ENCODE measurements at places on chromosomes 12 and 14.

DNA sequence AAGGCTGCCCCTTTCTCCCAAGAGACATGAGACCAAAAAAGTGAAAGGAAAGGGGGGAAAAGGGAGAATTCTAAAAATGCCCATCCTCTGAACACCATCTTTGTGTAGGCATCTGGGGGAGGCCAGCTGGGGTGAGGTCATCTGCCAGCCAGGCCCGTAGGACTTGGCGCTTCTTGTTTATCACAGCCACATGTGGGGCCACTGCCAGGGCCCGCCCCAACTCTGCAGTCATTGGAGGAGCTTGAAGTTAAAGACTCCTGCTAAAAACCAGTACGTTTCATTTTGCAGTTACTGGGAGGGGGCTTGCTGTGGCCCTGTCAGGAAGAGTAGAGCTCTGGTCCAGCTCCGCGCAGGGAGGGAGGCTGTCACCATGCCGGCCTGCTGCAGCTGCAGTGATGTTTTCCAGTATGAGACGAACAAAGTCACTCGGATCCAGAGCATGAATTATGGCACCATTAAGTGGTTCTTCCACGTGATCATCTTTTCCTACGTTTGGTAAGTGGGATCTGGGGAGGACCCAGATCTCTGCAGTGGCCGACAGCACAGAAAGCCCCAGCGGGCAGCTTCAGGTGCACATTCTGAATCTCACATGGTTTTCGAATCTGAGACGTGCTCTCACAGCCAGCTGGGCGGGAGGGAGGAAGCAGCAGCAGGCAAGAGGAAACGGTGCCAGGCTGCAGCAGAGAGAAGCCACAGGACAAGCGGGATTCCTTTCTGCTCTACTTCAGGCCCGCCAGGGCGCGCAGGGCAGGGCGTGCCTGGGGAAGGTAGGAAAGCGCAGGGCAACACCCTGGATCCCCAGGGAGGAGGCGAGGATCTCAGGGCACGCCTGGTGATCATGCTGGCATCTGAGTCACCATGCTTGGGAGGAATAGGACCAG lies at the start of gene P2RX7:
P2RX7 (plus strand) TSS at position 276 of the 881 bp plus-strand sequence; CDS start at position 371, 95 bp downstream.
- peak; percentile 69 for DNase-seq

GRCh38 chr12:117273091-117273490 lies 82.8 kb upstream of the FBXO21 start:
- no peak for DNase-seq

GRCh38 chr14:98633380-98633779 lies 638.6 kb downstream of the BCL11B start:
- no peak for DNase-seq

- DNase-seq: no peak
Measured at GRCh38 chr12:56120158-56120846, 2.2 kb downstream of the ZC3H10 start.

GRCh38 chr12:120529641-120530417 lies 871 bp upstream of the COQ5 start:
- no peak for DNase-seq

- no peak for DNase-seq
Measured at GRCh38 chr14:104383088-104383995, 196.2 kb upstream of the C14orf180 start.

GRCh38 chr14:33699300-33699983 lies 251.4 kb downstream of the EGLN3 start:
- no peak for DNase-seq

DNA sequence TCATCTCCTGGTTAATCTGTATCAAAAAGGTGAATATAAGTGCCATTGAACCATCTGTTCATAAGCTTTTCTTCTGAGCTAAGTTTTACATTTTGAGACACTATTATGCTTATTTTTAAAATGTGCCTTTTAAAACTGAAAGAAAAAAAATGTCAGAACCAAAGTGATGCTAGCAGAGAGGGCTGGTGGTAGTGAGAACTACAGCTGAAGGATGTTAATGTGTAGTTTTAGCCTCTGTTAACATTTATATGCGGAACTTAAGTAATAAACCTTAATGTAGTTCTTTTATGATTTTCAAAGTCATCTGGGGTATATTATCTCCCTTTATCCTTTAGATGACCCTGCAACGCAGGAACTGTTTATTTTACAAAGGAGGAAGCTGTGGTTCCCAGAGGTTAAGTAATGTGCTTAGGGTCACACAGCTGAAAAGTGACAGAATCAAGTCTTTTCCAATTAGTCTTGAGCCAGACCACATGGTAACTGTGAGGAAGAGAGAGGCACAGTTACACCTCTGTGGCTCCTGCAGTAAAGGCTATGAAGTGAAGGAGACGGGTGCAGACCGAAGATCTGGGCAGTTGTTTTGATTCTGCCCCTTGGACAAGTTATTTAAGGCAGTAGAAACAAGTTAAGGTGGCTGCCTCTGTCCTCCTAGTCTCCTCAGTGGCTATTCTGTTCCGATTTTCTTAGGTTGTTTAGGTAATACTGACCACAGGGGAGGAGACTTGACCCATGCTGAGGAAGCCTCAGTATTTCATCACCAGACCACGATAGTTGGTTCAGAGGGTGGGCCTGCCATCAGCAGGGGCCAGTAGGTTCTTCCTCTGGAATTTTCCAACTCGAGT lies 23.9 kb downstream of the GNG2 start:
- DNase-seq: no peak

DNA sequence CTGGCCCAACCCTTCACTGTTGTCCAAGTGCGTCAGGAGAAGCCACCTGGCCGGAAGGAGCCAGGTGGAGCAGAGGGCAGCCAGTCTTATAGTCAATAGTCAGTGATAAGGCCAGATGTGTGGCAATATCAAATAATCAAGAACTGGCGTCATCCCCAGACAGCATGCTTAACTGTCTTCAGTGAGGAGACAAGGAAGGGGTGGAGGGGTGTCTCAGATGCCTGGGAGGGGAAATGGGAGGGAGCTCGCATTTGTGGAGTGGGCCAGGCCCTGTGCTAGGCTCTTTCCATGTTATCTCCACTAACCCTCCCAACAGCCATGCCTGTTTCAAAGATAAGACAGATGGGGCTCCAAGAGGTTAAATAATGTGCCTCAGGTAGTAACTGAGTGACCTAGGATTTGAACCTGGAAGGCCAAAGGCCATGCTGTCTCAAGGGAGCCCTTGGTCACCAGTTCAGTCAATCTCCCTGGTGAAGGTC lies 48.9 kb upstream of the FOS start:
- no peak for DNase-seq

DNA sequence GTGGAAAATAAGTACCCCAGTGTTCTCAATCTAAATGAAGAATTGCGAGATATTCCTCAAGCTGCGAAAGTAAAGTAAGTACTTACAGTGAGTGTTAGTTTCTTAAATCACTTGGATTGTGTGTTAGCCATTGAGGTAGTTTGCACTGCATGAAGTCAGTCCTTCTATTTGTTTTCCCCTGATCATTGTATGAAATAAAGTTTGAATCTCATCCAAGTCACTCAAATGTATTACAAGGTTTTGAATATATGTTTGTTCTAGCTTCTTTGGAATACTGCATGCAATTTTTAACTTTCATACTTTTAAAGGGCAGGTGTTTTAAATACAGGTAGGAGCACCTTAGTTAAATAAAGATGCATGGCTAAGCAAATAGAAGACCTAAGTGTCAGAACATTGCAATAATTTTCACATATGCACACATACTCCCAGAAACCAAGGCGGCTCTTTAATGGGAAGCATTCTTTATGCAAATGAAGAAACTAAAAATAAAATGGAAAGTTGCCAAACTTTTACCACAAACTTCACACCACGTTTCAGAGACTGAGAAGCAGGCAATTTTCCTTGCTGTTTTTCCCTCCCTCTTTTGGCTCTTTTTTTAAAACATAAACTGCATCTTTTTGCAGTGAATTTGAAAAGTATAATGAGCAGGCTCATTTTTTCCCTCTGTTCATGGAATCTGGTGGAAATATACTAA lies 105.6 kb downstream of the GPR135 start:
- DNase-seq: no peak

DNA sequence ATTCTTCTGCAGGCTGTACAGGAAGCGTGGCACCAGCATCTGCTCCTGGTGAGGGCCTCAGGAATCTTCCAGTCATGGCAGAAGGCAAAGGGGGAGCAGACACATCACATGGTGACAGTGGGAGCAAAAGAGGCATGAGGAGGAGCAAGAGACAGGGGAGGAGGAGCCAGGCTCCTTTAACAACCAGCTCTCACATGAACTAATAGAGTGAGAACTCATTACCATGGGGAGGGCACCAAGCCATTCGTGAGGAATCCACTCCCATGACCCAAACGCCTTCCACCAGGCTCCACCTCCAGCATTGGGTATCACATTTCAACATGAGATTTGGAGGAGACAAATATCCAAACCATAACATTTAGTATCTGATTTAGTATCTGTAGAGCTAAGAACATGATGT lies 14.7 kb upstream of the TRIM9 start:
- no peak for DNase-seq

DNA sequence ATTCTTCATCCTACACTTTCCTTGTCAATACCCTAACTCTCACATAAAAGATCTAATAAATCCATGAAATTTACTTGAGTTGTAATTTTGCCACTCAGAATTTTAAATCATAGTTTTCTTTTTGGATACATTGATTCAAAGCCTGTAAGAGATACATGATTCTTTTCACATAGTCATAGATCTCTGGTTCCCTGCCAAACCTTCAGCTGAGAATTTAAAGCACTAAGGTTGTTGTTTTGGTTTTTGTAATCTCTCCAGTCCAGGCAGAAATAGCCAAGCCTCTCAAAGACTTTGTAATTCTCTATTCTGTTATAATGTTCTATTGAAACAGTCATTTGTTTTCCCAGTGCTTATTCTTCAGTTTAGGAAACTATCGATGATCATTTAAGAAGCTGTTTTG lies 273.9 kb downstream of the TRHDE start:
- no peak for DNase-seq

DNA sequence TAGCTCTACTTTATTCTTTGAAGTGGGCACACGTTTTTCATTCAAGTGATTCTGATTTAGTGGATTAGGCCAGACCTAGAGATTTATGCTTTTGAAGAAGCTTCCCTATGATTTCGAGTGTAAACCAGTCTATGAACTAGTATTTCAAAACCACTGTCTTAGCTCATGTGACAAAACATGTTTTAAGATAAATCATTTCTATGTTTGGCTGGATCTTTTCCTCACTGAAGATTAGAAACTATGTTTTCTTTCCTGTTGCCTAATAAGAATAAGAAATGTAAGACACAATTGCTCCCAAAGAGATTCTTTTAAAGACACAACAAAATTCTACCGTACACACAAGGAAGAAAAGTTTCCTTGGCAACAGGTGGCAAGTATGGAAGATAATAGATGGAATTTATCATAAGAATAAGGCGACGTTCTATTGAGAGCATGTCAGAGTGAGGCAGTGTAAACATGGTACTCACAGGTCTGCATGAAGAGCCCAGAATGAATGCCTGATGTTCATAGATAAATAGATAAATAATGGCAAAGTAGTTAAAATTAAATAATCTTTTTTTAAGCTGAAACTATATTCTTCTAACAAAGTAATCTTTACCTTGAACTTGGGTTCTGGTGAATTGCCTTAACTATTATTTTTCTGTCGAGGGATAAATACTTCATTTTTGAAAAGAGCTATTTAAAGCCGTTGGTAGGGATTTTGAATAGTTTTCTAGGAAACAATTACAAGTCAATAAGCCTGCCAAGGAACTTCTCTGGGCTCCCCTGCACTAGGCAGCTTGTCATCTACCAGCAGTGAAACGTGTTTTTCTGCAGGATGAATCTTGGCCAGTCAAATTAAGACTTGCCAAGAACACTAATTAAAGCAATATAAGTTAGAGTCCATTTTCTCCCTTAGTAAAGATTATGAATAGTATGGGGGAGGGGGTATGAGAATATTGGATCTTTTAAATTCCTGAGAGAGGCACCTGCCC lies 34.1 kb upstream of the C12orf75 start:
- DNase-seq: no peak

DNA sequence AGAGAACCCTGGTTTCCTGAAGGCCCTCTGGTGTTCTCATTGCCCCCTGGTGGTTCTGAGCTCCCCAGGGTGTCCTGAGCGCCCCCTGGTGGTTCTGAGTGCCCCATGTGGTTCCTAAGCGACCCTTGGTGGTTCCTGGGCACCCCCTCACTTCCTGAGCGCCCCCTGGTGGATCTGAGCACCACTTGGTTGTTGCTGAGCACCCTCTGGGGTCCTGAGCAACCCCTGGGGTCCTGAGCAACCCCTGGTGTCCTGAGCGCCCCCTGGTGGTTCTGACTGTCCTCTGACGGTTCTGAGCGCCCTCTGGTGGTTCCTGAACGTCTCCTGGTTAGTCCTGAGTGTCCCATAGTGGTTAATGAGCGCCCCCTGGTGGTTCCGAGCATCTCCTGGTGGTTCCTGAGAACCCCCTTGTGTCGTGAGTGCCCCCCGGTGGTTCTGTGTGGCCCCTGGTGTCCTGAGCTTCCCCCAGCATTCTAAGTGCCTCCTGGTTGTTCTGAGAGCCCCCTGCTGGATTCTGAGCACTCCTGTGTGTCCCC lies 568.3 kb downstream of the TMEM121 start:
- DNase-seq: no peak

DNA sequence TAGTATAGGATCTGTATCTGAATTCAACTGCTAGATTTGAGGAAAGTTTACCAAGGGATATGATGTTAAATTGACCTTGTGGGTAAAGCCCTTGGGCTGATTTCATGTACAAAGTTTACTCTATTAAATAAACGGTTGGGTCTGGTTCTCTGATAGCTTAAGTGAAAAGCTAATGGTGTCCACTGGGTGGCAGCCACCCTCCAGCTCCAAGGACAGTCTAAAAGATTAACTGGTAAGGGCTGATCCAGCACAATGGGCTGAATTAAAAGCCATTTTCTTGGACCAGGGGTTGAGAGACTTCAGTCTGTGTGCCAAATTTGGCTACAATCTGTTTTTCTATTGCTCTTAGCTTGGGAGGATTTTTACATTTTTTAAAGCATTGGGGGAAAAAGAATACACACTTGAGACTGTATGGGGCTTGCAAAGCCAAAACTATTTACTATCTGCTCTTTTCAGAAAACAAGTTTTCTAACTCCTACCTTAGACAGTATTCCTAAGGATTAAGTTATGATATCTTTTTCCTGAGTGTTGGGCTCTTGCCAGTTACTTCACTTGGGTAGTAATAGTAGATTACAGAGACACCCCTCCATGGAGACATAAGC lies 116.5 kb downstream of the GPHN start:
- DNase-seq: no peak

- no peak for DNase-seq
Measured at GRCh38 chr12:3381059-3382047, 109.7 kb upstream of the PRMT8 start.

DNA sequence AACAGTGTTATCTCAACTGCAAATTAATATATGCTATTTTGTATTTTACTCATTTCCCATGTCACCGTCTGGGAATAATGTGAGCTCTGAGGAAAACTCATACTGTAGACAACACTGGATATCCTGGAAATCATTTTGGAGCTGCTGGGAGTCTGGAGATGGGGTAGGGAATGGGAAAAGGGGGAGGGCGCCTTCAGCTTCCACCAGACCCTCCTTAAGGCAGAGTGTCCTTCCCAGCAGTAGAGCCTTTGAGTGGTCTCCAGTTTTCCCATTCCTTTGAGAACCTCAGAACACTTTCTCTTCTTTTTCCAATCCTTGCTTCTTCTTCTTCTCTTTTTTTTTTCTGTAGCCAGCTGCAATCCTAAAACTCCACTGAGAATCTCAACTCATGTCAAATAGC lies 5.4 kb upstream of the LRIG3 start:
- no peak for DNase-seq

GRCh38 chr12:728781-729180 lies 23.6 kb upstream of the WNK1 start:
- DNase-seq: no peak

- no peak for DNase-seq
Measured at GRCh38 chr12:109540526-109541412, 32.5 kb downstream of the MMAB start.

- DNase-seq: no peak
Measured at GRCh38 chr14:88829685-88830302, 5.3 kb downstream of the TTC8 start.
